Psoas muscle (tissue), 8 donors: ENCODE measurements at places on chromosomes 11 and 22. TPM values are rescaled to one million over a fixed set of nuclear protein-coding genes. Genes with fewer than 3 reads are reported as not detected.

GRCh38 chr11:2363577-2364370, 13.3 kb upstream of the CD81 start:
- no peak for DNase-seq

DNA sequence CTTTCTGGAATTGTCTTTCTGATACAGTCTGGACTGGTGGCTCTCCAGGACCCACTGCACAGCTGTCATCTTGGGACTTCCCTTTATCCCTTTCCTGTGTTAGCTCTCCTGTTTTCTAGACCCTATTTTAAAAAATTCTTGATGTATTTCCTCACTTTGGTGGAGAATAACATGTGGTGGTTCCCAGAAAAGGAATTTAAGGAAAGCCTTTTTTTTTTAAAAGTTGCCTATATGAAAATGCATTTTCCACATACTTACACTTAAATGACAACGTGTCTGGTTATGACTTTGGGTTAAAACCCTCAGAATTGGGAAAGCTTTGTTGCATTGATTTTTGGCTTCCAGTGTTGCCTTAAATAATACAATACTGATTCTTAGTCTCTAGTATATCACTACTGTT, 400.7 kb downstream of the TMEM135 start:
- DNase-seq, result no peak

- peak; percentile 14 for DNase-seq
These were observed 31.4 kb downstream of the KCNC1 start for GRCh38 chr11:17766073-17766359.

GRCh38 chr11:44708009-44708408, 18.8 kb upstream of the TSPAN18 start:
- DNase-seq, result no peak

GRCh38 chr11:64877390-64878222, 815 bp downstream of the EHD1 start:
- no peak for DNase-seq

DNA sequence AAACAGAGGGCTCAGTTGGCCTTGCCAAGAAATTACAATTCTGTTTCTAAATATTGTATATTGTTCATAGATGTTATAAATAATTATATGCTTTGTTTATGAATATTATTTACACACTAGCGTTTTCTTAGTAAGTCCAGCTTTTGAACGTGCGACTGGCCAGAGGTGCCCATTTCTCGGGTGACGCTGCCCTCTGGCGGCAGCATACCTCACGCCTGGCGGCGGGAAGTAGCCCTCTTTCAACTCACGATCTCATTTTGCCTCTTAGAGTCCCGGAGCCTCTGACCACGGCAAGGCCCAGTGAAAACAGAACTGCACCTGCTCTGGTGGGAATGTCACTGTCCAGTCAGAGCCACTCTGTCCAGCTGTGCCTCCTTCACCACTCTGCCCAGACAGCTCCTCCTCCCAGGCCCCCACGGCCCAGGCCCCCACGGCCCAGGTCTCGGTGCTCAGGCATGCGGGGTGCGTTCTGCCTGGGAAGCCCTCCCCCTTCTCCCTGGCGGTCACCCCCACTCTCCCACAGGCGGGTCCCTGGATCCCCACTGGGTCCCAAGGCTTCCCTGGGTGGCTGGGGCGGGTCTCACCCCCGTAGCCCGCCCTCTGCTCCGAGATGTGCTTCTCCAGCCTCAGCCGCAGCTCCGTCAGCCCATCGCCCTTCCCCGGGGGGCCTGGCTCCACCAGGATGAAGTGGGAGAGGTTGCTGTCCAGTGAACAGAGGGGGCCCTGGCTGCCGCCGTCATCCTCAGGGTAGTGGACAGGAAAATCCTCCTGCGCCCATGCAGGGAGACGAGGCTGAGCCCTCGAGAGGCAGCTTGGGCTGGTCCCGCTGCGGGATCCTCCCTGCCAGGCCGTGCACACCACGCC, 19.3 kb downstream of the TSSC4 start:
- peak; percentile 86 for DNase-seq

GRCh38 chr22:21077884-21078508, 32.2 kb downstream of the LRRC74B start:
- no peak for DNase-seq

The CASP1 gene
- 10.2 TPM for total RNA-seq

The KCNQ1OT1 gene
- 0.30 TPM for total RNA-seq
